Posterior vena cava (tissue), 2 donors: ENCODE measurements at places on chromosomes 3 and 15. TPM values are rescaled to one million over a fixed set of nuclear protein-coding genes. Genes with fewer than 3 reads are reported as not detected.

DNA sequence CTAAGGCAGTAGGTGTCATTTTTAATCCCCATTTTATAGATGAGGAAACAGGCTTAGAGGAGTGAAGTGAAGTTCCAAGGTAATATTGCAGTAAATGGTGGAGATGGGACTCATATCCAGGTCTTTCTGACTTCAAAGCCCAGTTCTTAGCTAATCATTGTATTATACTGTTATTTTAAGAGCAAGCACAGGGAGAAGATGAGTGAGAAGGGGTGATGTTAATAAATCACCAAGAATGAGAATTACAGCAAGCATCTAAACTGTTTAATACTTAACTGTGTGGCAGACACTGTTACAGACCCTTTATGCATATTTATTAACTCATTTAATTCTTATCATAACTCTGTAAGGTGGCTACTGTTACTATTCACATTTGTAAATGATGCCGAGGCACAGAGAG is 61.2 kb downstream of the VPS8 start:
- DNase-seq, result no peak

DNA sequence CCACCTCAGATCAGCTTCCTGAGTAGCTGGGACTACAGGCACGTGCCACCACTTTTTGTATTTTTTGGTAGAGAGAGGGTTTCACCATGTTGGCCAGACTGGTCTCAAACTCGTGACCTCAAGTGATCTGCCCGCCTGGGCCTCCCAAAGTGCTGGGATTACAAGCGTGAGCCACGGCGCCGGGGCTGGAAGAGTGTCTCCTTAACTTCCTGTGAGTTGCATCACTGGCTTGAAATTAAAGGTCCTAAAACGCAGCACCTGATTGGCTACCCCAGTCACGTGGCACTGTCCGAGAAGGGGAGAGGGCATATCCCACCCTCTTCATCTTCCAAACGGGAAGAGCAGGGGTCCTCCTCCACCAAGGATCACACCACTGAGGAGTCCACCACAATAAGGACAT is 5.5 kb upstream of the FAM174B start:
- DNase-seq, result no peak

DNA sequence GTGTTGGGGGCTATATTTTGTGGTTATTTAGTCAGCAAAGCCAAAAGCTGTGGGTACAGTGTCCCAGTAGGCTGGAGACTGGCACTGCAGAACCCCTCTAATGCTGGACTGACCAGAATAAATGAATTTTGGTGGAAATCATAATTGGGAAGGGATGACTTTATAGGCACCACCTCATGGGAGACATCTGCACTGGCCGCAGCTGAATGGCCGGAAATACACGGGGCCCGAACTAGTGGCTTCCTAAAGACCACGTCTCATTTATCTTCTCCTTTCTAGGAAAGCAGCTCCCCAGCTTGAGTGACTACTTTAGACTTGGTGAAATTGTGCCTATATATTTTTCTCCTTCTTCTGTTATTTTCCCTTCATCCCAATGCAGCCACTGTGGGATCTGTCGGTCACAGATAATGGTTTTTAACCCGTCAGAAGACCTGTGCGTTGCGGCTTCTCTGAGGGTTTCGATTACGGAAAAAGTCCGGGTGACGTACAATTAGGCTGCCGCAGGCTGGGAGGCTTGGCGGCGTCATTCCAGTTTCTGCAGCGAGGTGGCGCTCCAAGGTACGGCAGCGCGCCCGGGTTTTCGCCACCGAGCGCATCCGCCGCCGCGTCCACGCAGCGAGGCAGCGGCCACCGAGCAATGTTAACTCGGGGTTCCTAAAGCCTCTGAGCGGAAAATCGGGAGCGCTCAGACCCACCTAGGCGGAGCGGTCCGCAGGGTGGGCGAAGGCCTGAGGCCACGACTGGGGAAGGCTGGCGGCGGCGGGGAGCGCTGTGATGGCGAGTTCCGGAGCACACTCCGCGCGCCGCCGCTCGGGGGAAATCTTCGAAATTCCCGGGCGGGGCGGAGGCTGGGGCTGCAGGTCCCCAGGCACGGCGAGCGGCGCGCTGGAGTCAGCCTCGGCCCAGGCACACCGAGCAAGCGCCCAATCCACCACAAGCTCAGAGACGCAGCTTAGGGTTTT is 26.3 kb downstream of the NR2F2 start:
- peak; percentile 93 for DNase-seq

DNA sequence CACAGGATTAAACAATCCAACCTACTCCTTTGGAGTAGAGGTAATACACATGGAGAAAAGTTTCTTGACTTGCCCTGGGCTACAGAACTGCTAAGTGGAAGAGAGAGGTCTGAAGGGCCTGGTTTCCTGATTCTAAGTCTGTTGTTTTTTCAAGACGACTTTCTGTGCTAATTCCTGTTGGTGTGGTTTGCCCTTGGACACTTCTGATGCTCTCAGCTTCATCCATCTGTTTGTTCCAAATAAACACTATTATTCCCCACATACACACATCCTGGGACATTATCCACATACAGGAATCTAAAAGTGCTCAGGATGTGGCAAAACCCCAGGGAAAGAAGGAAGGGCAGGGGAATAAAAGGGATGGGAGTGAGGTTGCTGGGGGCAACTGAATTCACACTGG is 393.5 kb upstream of the TBL1XR1 start:
- no peak for DNase-seq

GRCh38 chr15:87477737-87478686 is 778.5 kb downstream of the NTRK3 start:
- no peak for DNase-seq

- DNase-seq, result no peak
Observed at GRCh38 chr3:44983484-44983941, 7.5 kb downstream of the EXOSC7 start.

GRCh38 chr3:13235897-13236296 is 162.7 kb upstream of the IQSEC1 start:
- DNase-seq, result no peak

DNA sequence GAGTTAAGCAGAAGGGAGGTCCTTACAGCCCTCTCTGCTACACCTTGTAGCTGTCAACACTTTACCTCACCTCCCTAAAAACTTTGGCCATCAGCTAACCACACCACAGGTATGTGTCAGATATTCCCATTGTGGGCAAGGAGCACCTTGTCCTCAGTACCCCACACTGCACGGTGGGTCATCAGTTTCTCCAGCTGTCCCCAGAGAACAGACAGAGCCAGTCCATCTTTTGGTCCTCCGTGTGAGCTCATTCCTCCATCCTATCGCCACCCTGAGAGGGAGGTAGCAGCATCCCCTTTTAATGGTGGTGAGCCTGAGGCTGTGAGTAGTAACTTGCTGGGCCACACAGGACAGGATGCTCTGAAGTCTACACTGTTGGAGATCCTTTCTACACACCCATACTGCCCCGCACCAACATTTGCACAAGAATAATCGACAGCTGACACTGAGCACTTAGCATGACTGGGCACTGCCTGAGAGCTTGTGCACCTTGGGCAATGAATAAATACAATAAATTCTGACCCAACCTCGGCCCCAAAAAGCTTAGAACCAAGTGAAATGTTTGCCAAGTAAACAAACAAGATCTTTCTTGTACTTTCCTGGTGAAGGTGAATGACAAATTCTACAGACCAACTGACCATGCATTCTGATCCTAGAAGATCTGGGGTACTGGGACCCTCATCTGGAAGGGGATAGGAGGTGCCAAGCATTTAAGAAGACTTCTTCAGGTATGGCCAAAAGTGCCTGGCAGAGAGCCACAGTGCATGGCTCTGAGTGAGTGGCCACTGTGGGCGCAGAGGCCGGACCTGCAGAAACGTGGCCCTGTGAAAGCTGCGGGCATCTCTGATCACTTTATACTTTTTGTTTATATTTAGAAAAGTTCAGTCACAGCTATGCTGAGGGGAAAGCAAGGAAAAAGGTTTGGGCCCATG is 6.9 kb downstream of the CHCHD4 start:
- DNase-seq, result no peak

GRCh38 chr15:29039466-29040369 is 153.9 kb downstream of the APBA2 start:
- no peak for DNase-seq

GRCh38 chr15:68314563-68314962 is 37.0 kb downstream of the FEM1B start:
- peak; percentile 68 for DNase-seq

DNA sequence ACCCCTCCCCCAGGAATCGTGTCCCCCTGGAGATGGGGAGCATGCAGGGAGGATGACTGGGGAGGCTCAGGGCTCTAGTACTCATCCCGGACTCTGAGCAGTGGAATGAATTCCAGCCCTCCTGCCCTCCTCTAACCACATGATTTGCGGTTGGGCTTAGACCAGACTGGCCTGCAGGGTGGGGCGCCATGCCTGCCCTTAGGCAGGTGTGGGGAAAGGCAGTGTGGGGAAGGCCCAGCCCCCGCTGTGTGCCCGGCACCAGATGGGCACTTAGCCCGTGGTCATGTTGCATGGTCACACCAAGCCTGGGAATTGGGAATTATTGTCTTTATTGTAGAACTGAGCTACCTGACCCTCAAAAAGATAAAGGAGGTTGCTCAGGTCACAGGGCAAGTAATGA is 283.8 kb downstream of the TLE3 start:
- no peak for DNase-seq

DNA sequence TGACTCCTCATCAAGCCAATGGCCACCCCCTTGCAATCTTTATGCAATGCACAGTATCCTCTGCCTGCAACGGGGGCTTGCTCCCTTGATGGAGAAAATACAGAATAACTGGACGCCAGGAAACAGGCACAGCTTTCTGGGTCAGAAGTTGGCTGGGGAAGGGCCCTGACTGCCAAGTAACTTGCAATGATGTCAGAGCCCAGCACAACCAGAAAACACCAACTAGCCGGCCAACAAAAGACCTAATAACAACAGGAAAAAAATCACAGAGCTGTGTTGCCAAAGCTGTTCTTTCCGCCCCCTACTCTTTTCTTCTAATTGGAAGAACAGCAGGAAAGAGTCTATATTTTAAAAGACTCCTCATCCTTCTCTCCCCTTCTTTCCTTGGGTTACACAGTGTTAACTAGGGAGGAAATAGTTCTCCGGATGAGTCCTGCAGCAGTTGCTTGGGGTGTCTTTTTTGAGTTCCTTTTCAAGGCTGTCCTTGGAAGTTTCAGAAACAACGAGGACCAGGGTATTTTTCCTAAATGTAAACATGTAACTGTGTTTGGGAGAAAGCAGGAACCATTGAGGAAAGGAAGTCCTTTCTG is 1.4 kb upstream of the SEMA6D start:
- DNase-seq, result no peak

GRCh38 chr3:142930463-142930862 is 33.0 kb downstream of the PAQR9 start:
- no peak for DNase-seq

DNA sequence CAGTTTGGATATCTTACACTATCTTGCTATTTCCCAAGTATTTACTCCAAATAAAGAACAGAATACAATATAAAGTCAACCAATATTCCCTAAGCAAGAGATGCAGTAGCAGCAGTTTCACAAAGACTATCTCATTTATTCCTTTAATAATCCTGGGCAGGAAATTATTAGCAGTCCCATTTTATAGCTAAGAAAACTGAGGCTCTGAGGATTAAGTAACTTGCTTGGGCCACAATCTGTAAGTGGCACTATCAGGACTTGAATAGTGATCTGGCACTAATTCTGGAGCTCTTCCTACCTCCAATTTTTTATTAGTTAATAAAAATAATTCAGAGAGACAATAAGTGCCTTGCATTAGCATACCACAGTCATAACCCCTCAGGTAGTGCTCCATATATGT is 611.7 kb downstream of the MCTP2 start:
- no peak for DNase-seq

GRCh38 chr3:129688271-129688895 is 81.9 kb upstream of the PLXND1 start:
- DNase-seq, result peak; percentile 87

GRCh38 chr3:192494174-192494573 is 233.2 kb downstream of the FGF12 start:
- no peak for DNase-seq

DNA sequence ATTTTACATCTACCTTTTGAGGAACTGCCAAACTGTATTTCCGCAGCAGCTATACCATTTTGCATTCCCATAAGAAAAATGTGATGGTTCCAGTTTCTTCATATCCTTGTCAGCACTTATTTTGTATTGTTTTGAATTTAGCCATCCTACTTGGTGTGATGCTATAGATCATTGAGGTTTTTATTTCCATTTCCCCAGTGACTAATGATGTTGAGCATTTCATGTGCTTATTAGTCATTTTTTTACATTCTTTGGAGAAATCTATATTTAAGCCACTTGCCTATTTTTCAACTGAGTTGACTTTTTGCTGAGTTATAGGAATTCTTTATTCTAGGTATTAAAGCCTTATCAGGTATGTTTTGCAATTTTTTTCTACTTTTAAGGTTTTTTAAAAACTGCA is 347.6 kb upstream of the RARB start:
- DNase-seq, result no peak

GRCh38 chr3:195154793-195155535 is 116.0 kb downstream of the XXYLT1 start:
- DNase-seq, result peak; percentile 93

GRCh38 chr15:29103824-29104565 is 165.6 kb downstream of the NSMCE3 start:
- peak; percentile 90 for DNase-seq

DNA sequence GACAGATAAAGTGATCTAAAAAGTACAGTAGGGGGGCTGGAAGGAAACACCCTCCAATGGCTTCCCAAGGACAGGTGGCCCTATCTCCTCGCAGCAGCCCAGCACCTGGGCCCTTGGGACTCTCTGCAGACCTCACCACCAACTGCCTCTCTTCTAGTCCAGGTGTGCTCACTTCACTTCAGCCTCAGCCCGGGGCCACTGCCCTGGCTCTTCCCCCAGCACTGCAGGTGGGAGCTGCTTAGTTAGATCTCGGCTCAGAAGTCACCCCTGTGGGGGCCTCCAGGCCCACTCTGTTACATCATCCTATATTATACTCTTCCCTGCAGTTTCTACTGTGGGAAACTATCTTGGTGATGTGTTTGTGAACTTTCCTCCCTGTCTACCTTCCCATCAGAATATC is 2.0 kb downstream of the KLF15 start:
- peak; percentile 51 for DNase-seq

- DNase-seq, result peak; percentile 76
Observed at GRCh38 chr15:67134871-67135492, 69.6 kb downstream of the SMAD3 start.

- DNase-seq, result no peak
Observed at GRCh38 chr15:58403581-58403980, 28.2 kb upstream of the LIPC start.

GPR176 gene
- total RNA-seq, result 11.0 TPM

WDR93 gene
- not detected for total RNA-seq

LRRC31 gene
- not detected for total RNA-seq

OTOL1 gene
- total RNA-seq, result not detected

AMT gene
- 6.1 TPM for total RNA-seq

CTXN2 gene
- not detected for total RNA-seq

CCR1 gene
- total RNA-seq, result 12.0 TPM

SEMA6D gene
- total RNA-seq, result 3.6 TPM

CASR gene
- not detected for total RNA-seq

TM6SF1 gene
- 8.1 TPM for total RNA-seq
